ENCODE measurements at places on chromosomes 12 and 14.

DNA sequence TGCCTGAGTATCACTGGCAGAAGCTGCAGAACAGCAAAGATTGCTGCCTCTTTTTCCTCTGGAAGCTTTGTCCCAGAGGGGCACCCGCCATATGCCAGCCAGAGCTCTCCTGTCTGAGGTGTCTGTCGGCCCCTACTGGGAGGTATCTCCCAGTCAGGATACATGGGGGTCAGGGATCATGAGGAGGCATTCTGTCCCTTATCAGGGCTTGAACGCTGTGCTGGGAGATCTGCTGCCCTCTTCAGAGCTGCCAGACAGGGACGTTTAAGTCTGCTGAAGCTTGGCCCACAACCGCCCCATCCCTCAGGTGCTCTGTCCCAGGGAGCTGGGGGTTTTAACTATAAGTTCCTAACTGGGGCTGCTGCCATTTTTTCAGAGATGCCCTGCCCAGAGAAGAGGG, 20.3 kb downstream of the CLEC2B start:
- no peak for DNase-seq

- no peak for DNase-seq
These were observed 10.1 kb downstream of the MIA2 start for GRCh38 chr14:39243831-39244230.

DNA sequence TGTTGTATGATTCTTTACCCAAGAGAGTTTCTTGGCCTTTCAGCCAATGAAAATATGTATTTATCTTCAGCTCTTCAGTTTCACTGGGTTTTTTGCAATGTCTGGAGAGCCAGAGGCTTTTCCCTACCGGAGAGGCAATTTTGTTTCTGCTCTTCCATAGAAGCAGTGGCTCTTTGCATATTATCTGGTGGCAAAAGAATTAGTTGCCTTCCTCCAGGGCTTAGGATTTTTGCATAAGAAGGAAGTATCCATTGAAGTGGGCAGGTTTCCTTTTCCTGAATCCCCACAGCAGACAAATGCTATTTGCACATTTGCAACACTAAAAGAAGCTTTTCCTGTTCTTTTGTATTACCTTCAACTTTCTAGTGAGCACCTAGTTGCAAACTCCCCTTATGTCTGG, 75.2 kb downstream of the NTS start:
- no peak for DNase-seq

DNA sequence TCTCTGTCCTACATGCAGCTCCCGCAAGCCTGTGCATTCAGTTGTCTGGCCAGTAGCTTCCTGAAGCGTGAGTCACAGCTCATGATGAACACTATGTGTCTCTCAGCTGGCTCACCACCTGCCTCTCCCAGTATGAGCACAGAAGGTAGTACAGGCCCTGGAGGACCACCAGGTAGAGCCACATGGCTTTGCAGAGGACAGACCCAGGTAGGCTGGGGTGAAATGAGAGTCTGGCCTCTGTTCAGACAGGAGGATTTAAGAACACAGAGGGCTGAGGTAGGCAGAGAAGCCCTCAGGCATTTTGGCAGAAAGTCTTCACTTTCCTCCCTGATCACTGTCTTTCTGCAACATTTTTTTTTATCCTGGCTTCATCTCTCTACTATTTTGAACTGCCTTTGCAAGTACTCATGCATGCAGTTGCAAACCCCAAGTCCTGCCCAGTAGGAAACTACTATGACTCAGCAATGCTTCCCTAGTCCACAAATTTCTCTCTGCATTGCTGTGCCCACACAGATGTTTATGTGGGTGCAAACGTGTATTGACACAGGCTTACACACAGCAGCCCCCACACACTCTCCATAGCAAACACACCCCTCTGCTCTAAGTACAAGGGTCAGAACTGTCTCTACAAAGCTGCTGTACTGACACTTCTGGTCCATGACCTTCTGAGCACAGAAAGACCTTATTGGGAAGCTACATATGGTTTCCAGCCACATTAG, 7.2 kb upstream of the SDR9C7 start:
- DNase-seq, result no peak

DNA sequence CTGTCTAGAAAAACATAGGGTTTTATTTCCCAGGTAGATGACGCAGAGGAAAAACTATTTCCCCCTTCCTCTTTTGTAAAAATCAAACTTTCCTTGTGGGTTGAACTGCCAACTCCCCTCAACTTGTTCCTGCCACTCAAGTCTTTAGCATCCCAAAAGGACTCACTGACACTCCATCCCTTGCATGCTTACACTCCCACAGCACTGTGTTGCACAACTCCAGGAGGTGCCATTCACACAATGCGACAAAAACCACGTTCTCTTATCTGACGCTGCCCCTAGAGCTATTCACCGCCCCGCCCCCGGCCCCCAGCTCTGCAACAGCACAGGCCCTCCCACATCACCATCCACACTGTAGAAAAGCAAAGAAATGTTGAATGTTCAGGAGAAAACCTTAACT, 16.9 kb upstream of the STON2 start:
- DNase-seq, result no peak

DNA sequence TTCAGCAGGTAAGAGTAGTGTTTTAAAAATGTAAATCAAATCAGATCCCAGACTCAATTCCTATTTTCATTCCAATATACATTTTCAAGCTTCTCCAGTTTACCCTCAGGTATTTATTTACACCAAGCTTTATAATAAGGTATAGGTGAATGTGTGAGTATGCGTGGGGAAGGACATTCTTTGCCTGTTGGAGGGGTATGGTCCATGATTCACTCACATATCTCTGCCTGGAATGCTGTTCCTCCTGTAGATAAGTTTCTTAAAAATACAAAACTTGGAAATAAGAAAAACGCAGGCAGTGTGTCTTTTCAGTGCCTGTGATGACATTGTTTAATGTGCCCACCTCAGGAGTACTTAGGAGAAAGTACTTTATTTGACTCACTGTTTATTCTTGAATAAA, 118.6 kb downstream of the CCDC91 start:
- no peak for DNase-seq

DNA sequence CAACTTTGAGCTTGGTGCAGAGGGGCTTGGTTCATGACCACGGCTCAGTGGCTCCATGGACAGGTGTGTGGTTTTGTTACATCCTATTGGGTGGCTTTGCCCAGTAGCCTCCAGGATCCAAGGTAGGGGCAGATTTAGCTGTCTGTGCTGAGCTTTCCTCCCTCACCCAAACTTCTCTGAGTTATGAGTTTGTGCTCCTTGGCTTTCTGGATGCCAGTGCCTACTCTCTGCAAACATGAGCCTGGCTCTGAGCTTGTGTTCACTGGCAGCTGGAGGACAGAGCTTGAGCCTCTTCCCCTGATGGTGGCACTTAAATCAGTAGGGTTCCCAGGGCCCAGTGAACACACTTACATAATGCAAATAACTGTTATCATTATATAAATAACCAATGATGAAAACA, 45.3 kb upstream of the HECTD1 start:
- no peak for DNase-seq

Measured in retina (tissue), 1 donor.